Stimulated activated CD8-positive, alpha-beta memory T cell treated with anti-CD3 and anti-CD28 coated beads, Interleukin-15, amount 100 ng/mL, for 48 hours (primary cell): ENCODE measurements at places on chromosomes 2 and 18.

- no peak for DNase-seq
These were observed 106.2 kb downstream of the HDAC4 start for GRCh38 chr2:239294571-239295054.

DNA sequence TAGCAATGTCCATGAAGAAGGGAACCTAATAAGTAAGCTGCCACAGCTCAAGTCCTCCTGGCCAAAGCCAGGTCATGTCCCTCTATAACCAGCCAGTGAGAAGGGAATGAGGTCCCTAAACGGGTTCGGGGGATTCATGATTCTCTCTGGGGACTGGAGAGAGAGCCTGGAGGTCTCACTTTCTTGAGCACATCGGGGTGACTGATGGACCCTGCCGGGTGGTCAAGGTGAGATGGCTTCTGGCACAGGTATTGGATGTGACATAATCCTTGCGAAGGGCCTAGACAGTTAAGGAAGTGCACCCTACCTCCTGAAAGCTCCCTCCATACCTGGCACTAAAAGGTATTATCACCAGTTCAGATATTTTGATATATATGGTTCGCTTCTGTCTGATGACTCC lies 45.7 kb downstream of the HRH4 start:
- no peak for DNase-seq

GRCh38 chr2:11437602-11438001 lies 28.4 kb downstream of the E2F6 start:
- DNase-seq: no peak

GRCh38 chr2:9232886-9233285 lies 26.3 kb downstream of the ASAP2 start:
- DNase-seq: no peak

- peak; percentile 15 for DNase-seq
These were observed 48.1 kb downstream of the PKDCC start for GRCh38 chr2:42095923-42096408.

GRCh38 chr2:23658466-23658942 lies 268.4 kb downstream of the ATAD2B start:
- peak; percentile 44 for DNase-seq

DNA sequence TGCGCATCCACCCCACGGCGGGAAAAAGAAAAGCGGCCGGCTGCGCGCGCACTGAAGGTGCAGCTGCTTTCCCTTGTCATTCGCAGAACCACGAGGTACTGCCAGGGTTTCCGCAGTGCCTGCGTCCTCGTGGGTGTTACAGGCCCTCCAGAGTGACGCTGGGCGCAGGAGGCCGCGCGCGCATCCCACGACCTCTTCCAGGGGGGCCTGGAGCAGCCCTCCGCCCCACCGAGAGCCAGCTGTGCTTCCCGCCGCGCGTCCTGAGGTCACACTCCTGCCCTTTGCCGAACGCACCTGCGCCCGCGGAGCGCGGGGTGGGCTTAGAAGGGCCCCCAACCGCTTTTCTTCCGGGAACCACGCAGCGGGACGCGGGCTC lies 378 bp upstream of the IAH1 start:
- no peak for DNase-seq

GRCh38 chr2:222670191-222671038 lies 1.0 kb upstream of the MOGAT1 start:
- no peak for DNase-seq

GRCh38 chr2:61134141-61134540 lies 27.8 kb upstream of the C2orf74 start:
- DNase-seq: no peak

DNA sequence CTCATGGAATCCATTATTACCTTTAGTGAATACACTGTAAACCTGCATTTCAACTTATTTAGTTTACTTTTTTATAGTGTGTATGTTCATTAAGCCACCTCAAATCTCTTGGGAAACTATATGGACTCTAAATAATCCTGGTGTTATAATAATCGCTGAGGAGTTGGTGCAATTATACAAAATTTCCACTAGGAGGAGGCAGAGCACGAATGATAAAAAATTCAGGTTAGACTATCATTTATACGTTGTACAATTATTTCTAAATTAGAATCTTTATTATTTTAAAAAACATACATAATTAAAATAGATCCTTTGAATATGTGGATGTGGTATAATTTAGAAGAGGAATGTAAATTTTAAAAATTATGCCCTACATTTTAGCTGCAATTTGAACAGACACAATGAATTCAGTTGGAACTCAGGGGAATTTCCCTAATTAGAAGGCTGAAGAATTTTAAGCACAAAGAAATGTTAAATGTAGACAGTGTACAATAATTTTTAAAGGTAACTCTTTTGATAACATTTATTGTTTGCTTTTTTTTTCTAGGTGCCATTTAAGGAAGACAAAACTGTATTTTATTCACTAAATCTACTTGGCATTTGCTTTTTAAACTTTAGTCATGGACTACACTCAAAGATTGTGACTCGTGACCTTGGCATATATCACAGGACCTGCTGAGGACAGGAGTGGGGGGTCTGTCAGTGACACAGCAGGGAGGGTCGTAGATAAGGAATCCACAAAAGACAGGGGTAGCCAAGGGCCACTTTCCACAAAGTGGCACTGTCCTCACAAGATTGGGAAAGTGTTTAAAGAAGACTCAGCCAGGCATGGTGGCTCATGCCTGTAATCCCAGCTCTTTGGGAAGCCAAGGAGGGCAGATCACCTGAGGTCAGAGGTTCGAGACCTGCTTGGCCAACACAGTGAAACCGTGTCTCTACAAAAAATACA lies 45.5 kb downstream of the RAB12 start:
- DNase-seq: no peak

- DNase-seq: no peak
These were observed 2.0 kb downstream of the ESPNL start for GRCh38 chr2:238101891-238102841.

DNA sequence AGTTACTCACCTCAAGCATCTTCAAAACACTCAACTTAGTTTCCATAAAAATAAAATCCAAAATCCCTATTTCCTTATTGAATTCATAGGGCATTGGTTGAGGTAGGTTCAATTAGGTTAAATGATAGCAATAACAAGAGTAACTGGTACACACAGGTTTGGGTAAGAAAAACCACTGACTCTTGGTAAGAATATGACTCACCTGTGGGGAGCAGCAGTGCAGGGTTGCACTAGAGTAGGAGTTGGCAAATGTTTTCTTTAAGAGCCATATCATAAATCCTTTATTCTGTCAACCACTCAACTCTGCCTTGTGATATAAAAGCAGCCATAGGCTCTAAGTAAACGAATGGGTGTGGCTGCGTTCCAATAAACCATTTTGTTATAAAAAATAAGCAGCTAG lies 71.4 kb upstream of the CDH20 start:
- DNase-seq: no peak

- no peak for DNase-seq
These were observed 90.7 kb upstream of the TFPI start for GRCh38 chr2:187644981-187645380.

DNA sequence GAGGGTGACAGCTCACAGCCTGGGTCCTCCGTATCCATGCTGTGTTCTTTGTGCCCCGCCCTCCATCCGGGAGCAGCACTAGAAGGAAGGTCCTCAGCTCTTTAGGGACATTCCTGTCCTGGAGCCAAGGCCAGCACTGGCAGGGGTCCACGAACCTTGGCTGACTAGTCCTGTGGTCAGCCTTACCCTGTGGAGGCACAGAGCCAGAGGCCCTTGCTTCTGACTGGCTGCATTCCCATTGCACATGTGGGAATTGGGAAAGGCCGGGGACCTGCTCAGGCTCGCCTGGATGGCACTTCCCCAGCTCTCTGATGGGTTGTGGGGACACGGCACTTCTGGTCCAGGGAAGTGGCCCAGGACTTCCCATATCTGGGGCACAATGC lies 24.9 kb upstream of the RHOB start:
- DNase-seq: no peak

DNA sequence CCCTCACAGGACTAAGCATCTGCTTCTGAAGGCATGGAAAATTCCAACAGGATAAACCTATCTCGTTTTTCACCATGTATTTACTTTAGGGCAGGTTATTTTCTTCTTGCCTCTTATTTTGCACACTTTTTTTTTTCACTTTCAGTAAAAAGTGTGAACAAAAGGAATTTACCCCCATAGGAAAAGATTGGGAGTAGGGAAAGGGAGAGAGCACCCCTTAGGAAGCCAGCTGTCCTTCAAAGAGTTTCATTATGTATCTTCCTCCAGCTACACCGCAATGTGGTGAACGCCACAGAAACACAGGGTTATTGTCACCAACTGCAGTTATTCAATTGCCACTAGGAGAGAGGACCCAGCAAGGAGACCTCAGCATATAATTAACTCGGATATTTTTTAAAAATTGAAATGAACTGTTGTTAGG lies 286.2 kb upstream of the VRK2 start:
- DNase-seq: no peak
